ENCODE measurements at places on chromosomes 2 and 18.

DNA sequence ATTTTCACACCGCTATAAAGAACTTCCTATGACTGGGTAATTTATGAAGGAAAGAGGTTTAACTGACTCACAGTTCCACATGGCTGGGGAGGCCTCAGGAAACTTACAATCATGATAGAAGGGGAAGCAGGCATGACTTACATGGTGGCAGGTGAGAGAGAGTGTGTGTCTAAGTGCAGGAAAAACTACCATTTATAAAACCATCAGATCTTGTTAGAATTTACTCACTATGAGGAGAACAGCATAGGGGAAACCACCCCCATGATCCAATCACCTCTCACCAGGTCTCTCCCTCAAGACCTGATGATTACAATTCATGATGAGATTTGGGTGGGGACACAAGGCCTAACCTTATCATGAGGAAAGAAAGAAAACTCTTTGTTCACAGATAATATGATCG lies 174.6 kb downstream of the SRBD1 start:
- no peak for DNase-seq

DNA sequence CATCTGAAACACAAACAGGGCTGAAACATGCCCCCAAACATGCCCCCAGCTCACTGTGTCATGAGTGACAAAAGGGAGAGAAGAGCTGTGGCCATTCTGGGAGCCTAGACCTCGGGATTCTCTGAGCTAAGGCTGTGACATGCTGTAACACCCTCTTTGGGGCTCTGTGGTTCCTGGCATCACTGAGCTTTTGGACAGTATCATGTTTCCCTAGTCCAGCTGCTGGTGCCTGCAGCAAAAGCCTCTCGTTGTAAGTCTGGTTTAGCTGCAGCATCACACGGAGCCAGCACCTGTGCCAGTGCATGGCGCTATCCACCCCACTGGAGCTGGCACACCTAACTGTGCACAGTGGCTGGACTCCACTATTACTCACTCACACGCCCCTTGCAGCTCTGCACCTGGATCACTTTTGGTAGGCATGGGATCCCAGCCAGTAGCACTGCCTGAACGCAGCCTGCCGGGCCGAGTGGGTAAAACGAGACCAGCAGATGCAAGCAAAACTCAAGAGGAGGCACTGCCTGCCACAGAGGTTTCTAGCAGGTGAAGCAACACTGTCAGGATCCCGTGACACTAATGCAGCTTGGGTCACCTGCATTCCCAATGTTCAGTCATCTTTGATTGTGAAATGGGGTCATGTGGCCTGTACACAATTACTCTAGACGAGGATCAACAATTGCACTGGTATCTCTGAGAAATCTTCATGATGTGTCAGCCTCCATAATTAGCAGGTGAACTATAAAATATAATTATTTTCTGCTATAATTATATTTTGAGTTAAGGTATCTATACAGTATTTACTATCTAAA lies 547.2 kb downstream of the ZNF804A start:
- DNase-seq = no peak

- DNase-seq = no peak
Measured at GRCh38 chr18:59468821-59469220, 109.8 kb upstream of the LMAN1 start.

GRCh38 chr18:49238433-49239042 lies 221.9 kb downstream of the DYM start:
- DNase-seq = no peak

DNA sequence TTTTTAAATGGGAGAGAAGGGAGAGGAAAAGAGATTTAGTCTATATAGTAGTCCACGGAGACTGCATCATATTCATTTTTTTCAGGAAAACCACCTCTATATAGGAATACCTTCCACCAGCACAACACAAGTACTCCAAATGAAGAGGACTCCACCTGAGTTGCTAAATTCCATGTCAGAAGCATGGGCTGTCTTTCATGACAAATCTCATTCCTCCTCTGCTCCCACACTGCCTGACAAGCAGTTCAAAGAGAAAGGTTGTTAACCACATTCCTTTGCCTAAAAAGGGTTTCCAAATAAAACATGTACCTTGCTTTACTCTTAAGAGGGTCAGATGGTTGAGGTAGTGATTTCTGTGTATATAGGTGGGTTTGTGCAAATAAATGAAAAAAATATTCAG lies 122.0 kb downstream of the TMEFF2 start:
- no peak for DNase-seq

- DNase-seq = no peak
Measured at GRCh38 chr2:238022594-238023157, 38.1 kb upstream of the SCLY start.

- no peak for DNase-seq
Measured at GRCh38 chr2:218829868-218830451, 1.6 kb downstream of the PRKAG3 start.

GRCh38 chr2:191396794-191397193 lies 151.6 kb downstream of the MYO1B start:
- DNase-seq = no peak

GRCh38 chr2:235966396-235966795 lies 201.8 kb downstream of the GBX2 start:
- DNase-seq = no peak

DNA sequence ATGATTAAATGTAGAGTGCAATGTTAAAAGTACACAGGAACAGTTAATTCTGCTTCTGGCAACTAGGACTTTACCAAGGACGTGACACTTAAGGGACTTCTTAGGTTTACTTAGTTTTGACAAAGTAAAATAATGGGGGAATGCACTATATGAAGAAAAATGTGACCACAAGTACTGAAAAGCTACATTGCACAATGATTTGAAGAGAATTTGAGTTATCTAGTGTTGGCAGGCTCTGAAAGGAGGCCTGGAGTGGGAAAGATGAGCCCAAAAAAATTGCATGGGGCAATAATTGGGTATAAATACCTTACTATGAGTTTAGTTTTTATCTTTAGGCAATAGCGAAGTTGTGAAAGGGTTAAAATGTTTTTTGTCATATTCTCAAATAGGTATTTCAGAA lies 173.7 kb downstream of the DOK6 start:
- no peak for DNase-seq

DNA sequence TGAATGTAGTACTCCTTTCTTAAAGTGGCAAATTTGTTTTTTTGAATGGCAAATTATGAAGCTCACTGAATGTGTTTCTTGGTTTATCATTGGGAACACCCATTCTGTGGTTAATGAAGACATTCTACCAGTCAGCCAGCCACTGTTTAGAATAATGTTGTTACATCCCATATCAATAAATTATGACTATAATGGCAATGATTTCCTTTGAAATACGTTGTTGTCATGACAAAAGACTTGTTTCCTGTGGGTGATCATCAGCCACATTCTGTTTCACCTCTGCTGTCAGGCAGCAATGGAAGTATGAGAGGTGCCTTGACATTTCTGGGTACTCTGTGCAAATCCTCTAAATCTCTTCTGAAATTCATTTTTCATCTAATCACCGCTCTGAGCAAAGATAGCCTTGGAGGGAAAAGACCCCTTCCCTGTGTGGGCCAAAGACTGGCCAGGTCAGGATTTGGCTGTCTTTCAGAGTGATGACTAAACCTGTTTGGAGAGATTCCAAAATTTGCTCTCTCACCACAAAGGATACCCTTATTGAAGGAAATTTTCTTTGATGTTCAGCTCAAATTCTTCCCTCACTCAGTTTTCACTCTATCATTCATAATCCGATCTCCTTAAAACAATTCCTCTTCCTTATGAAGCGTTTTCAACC lies 869.2 kb downstream of the BCL11A start:
- DNase-seq = no peak

DNA sequence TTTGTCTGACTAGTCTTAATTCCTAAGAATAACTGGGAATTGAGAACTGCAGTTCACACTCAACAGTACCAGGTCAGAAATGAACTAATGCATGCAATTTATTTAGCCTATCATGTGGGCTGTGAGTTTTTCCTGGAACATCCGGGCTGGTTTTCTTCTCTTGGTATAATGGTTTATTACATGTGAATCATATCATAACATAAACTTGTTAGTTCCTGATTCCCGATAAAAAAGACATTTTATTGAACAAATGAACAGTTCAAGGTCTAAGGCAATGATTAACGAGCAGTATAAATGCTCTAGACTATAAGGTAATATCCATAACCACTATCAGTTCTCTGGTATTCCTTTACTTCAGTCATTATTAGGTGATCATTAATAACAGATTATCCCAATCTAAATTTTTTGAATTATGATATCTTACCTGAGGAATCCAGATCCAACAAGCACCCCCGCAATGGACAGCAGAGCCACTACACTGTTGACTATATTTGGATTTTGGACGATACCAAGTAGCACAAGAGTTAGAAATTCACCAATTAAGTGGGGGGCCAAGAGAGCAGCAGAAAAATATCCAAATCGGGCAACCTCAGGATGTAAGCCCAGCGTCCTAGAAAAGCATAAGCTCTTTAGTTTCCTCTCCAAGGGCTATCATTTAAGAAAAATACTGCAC lies 19.0 kb downstream of the ABCG5 start:
- DNase-seq = no peak

DNA sequence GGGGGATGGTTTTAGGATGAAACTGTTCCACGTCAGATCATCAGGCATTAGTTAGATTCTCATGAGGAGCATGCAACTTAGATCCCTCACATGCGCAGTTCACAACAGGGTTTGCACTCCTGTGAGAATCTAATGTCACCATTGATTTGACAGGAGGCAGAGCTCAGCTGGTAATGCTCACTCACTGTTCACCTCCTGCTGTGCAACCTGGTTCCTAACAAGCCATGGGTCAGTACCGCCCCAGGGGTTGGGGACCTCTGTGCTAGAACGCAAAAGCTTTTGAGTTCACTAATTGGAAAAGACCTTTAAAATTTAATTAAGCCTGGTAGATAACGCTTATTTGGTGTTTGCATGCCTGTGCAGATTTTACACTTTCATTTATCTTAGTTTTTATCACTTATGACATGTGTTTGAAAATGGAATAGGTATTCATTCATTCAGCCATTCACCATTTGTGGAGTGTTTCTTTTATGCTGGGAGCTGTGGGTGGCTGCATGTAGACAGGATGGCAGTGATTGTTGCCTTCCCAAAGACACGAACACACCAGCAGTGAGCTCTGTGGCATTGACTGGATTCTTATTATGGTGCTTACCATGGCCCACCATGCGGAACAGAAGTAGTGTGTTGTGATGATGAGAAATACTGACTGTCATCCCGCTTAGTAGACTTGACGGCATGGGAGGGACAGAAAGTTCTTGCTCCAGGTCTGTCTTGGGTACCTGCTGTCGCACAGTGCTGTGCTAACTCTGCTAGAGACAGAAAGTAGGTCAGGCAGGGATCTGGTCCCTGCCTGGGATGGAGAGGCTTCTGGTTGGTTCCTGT lies 6.4 kb downstream of the RAB31 start:
- DNase-seq = no peak

GRCh38 chr2:69456950-69457445 lies 19.8 kb upstream of the NFU1 start:
- DNase-seq = no peak

DNA sequence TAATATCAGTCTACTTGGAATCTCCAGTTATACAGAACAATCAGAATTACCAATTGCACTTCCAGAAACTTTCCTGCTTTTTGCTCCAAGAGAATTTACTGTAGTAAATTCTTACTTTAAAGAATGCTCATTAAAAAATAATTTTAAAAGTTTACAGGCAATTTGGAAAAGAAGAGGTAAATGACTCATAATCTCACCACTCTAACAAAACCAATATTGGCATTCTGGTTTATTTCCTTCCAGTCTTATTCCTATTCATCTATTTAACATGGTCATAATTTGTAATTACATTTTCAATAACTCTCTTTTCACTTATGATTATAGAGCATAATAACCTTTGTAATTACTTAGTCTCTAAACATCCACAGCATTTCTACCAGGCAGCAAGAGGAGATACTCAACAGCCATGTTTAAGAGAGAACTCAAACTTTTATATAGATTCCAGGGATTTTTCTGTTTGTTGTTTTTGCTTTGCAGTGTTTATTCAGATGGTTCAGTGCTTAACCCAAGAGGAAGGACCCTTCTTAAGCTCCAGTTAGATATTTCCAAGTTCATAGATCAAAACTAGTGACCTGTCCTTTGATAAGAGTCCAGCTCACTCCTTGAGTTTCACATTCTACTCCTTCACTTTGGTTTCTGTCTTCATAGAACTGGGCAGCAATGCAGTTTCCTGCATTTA lies 464.7 kb downstream of the TXNL1 start:
- DNase-seq = no peak

GRCh38 chr18:45249246-45249661 lies 366.0 kb upstream of the SLC14A2 start:
- no peak for DNase-seq

DNA sequence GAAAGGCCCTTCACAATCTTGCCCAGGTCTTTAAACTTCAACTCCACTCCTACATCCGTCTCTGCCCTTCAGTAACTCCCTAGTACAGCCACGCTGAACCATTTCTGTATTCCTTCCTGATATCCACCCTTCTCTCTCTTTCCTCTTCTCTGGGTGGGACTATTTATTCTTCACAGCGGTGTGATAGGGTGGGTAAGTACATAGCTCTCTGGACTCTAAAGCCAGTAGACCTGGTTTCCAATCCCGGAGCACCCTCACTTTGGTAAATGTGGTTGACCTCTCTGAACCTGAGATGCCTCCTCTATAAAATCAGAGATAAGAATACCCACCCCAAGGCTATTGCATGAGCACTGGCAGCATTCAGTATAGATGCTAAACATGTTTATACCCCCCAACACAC lies 86.7 kb downstream of the ATL2 start:
- no peak for DNase-seq

GRCh38 chr2:118539290-118539689 lies 308.2 kb downstream of the EN1 start:
- no peak for DNase-seq

DNA sequence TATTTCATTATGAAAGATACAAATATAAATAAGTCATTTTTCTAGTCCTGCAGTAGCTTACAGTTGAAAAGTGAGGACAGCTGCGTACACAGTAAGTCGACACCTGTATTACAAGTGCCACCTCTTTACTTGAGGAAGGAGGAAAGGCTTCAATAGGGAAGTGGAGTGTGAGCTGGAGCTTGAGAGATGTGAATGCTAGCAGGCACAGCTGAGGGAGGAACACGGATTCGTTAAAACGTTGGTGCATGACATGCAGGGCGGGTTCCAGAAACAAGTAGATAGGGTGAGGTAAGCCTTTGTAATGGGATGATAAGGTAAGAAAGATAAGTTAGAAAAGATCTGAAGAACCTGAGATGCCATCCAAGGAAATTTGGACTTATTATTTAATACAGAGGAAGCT lies 98.1 kb upstream of the CSRNP3 start:
- no peak for DNase-seq

DNA sequence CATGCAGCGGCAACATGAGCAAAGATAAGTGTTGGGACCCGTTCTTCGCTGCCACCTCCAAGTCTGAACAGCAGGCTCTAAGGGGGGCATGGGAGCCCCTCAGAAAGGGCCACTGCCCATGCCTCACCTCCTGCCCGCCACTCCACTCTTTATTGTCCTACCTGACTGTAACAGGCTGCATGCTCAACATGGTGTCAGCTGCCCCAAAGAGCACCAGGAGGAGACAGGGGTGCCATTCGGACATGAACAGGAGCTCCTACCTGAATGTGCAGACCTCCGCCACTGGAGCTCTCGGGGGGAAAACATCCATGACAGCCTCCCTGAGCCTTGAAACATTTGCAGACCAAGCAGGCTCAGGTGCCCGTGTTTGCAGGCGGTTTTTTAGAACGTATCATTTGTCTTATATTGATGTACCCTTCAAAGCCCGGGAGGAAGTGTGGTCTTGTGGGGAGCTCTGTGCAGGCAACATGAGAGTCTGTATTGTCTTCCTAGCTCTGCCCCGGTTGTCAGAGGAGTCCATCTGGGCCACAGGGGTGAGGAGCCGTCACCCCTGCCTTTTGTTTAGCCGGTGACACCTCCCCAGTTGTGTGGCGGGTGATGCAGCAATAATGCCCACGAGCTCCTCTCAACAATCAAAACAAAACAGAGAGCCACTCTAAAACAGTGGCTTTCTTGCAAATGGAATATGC lies 35.1 kb upstream of the CD8A start:
- DNase-seq = peak; percentile 53
